T-helper 9 cell (primary cell): ENCODE measurements at places on chromosomes 13 and 19.

GRCh38 chr13:81142306-81142999 is 801.5 kb upstream of the SPRY2 start:
- no peak for DNase-seq

GRCh38 chr13:80168089-80168850 is 172.7 kb downstream of the SPRY2 start:
- DNase-seq: no peak

- DNase-seq: no peak
Observed at GRCh38 chr13:99968521-99969452, 2.8 kb downstream of the ZIC5 start.

GRCh38 chr19:50838239-50838638 is 4.9 kb upstream of the KLK15 start:
- DNase-seq: no peak

- no peak for DNase-seq
Observed at GRCh38 chr13:78084401-78084800, 165.8 kb upstream of the EDNRB start.
